ENCODE measurements at places on chromosomes 3 and 15.

- DNase-seq: no peak
These were observed 116.7 kb downstream of the CADPS start for GRCh38 chr3:62758296-62759066.

GRCh38 chr15:100638177-100638730 lies 35.9 kb downstream of the ASB7 start:
- DNase-seq: no peak

GRCh38 chr15:83889995-83890394 lies 236.1 kb downstream of the ADAMTSL3 start:
- no peak for DNase-seq

- no peak for DNase-seq
These were observed 85.9 kb downstream of the AGBL1 start for GRCh38 chr15:86165265-86166211.

DNA sequence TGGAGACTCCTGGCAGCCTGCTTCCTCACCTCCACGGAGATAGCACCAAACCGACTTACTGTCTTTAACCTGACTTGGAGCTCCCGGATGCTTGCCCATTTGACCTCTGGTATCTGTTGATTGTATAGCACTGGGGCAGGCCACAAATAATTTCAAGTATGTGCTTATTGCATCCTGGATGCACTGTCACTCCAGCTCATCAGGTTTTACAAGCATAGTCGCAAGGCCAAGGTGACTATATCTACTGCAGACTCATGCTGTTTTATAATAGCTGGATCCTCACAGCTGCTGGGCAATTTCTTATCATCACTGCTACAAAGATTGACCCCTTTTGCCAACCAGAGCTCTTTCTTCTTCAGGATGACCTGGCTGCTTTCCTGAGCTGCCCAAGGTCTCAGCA lies 45.6 kb downstream of the PEX5L start:
- DNase-seq: no peak

DNA sequence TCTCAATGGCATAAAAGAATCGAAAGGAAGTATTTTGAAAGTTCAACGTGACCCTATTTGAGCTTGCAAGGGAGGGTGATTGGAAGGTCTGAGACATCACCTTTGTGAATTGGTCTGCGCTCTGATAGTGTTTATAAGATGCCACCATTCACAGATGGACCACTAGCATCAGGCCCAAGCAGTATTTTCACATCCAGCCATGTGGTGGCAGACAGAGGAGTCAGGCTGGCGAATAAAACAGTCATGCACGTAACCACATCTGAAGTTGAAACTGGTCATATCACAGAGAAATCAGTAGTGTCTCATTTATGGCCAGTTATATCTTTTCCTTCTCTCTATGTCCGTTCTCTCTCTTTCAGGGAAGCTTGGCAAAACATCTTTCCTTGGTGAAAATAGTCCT lies 170.1 kb upstream of the ONECUT1 start:
- no peak for DNase-seq

DNA sequence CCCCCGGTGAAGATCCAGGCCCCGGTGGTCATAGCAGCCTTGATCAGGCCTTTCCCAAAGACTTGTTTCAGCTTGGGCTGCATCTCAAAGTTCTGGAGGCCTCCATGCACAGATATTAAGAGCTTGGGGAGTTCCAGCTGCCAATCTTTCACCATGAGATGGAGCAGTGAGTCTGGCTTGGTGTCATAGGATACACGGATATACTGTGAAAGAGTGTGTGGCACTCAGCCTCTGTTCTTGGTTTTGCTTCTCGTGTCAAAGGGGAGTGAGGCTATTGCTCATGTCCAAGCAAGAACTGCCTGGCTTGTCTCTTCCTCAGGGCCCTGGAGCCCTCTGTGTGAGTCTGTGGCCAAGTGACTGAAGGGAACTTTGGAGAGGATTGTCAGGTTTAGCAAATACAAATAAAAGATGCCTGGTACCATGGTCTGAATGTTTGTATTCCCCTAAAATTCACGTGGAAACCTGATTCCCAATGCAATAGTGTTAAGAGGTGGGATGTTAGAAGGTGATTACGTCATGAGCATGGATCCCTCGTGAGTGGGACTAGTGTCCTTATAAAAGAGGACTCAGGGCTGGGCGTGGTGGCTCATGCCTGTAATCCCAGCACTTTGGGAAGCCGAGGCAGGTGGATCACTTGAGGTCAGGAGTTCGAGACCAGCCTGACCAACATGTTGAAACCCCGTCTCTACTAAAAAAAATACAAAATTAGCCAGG lies 33.5 kb downstream of the TRPM1 start:
- DNase-seq: no peak

- no peak for DNase-seq
These were observed 156.3 kb downstream of the WNT5A start for GRCh38 chr3:55330756-55331155.

DNA sequence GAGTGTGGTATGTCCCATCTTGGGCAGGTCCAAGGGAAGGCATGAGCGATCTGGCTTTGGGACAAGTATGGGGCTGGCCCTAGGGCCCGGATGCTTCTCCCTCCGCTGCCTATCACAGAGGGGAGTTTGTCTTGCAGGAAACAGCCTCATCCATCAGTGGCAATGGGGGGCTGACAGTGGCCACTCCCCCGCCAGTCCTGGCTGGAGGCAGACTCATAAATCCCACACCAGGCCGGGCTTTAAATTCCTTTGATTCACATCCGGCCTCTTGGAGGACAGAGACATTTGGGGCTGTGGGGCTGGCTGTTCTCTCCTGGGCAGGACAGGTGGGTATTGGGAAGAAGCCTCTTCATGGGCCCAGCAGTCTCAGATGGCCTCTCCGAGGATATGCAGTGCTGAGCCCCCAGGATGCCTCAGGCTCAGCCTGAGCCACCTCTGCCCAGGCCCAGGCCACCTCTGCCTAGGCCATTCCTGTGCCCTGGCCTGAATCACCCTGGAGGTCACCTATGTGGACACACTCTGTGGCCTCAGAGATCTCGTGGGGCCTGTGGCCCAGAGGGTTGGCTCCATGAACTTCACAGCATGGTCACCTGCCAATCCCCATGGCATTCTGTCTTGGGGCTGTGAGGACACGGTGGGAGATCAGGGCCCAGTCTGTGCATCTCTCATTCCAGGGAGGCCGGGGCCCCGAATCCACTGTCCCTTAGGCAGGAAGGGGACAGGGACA lies 84.2 kb upstream of the GOLGA6L4 start:
- no peak for DNase-seq

- no peak for DNase-seq
These were observed 61.4 kb downstream of the GOLIM4 start for GRCh38 chr3:168034152-168034928.

- DNase-seq: no peak
These were observed 14.1 kb downstream of the PTPN23 start for GRCh38 chr3:47394881-47395280.

DNA sequence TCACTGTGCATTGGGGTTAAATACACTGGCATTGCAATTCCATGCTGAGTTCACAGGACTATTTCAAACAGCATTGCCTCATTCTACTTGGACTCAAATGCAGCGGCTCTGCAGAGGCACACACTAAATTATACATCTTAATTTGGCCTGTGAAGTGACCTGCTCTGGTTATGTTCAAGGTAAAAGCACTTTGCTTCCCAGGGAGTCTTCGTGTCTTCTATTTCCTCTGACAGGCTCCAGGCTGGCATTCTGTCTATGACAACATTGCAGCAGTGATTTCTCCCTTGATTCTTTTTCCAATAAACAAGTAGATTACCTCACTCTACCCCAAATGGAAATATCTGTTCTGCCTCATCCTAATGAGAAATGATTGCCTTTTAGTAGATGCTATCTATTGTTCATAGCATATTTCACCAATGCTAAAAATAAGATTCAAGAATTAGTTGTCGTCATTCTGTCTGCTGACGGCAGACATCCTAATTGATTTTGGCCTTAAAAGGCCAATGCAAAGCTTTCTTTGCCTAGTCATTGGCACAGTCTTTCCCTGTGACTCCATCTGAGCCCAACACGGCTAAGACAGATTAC lies 33.8 kb downstream of the FMN1 start:
- no peak for DNase-seq

DNA sequence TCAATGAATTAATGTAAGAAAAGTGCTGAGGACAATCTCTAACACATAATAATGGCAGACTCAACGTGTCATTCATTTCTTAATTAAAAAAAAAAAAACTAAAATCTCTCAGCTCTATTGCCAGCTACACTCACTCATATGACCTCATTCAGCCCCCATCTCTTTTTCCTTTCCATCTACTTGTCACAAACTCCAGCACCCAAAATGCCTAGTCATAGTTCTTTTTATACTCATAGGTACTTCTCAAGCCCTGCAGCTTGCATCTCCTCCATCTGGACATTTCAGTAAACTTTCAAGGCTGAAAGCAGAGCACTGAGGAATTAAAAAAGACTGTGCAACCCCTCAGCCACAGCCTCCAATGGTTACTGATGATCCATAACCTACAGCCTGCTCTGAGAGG lies 109.8 kb downstream of the PLCH1 start:
- DNase-seq: no peak

DNA sequence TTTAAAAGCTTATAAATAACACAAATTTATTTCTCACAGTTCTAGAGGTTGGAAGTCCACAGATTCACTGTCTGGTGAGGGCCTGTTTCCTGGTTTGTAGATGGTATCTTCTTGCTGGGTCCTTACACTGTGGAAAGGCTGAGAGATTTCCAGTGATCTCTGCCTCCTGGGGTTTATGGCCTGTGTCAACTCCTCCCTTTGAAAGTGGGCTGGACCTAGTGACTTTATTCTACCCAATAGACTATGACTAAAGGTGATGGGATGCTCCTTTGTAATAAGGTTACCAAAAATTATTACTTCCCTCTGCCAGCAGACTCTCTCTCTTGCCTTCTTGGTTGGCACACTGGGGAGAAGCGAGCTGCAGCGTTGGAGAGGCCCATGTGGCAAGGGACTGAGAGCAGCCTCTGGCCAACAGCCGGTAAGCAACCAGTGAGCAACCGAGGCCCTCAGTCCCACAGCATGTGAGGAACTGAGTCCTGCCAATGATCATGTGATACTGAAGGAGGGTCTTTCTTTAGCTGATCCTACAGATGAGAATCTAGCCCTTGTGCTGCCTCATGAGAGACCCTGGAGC lies 14.0 kb upstream of the COPG1 start:
- DNase-seq: no peak

- no peak for DNase-seq
These were observed 11.7 kb upstream of the ZNF280D start for GRCh38 chr15:56744701-56745683.

- no peak for DNase-seq
These were observed 1.5 kb downstream of the ETFA start for GRCh38 chr15:76309601-76310330.

DNA sequence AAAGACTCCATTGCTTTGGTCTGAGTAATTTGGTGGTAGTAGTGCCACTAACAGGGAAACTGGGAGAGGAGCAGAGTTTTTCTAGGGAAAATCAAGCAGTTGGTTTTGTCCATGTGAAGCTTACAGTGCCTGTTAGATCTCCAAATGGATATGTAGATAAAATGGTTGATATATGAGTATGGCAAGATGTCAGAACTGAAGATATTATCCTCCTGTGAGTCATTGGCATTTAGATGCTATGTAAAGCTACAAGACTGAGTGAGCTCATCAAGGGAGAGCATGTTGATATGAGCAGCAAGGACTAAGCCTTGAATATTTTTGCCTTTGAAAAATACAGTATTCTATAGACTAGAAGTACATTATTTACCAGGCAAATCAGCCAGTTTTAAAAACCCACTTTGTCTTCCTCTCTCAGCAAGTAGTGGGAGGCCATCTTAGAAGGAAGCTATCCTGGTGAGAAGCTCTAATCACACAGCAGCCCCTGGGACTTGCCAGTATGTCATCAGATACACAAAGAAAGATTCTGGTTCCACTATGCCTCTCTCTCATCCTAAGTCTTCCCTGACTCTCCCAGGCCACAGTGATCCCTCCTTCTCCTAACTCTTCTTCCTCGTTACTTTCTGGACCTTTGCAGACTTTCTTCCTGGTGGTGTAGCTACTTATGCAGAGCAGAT lies 77.4 kb upstream of the ANKRD28 start:
- no peak for DNase-seq

DNA sequence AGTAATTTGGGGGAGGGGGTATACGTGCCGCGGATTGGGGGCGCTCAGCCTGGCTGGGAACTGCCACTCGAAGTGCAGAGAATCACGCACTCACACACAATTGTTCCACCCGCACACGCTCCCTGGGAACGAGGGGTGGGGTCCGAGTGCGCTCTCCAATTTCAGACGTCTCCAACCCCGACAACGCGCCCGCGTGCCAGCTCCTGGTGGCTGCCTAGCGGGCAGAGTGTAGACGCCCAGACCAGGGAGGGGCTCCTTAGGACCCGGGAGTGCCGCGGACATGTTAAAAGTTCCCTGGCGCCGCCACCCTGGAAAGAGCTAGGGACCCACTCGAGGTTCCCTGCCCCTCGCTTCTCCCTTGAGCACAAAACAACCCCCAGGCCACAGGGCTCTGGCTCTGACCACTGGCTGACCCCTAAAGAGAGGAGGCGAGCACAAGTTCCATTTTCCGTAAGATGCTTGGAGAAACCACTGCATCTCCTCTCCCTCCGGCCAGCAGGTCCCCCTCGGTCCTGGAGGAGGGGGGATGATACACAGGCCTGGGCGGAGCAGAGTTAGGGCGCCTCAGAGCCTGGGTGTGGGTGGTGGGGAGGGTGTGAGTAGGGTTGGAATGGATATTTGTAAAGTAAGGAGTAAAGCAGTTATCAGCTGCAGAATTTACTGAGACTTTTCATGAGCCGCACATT lies 894 bp upstream of the ANKRD63 start:
- no peak for DNase-seq

- DNase-seq: no peak
These were observed 316.7 kb downstream of the LPP start for GRCh38 chr3:188470508-188471130.

DNA sequence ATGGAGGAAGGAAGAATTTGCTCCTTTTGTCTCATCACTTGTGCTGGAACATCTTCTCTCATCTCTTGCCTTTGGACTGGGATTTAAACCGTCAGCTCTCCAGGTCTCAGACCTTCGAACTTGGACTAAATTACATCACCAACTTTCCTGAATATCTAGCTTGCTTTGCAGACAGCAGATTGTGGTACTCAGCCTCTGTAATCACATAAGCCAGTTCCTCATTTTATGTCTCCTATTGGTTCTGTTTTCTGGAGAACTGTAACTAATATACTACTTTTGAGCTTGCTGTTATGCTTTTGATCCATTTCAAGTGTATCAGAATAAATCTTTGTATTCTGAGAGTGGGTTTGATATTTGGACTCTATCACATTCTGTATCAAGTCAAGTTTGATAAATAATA lies 164.3 kb upstream of the VEPH1 start:
- DNase-seq: no peak

GRCh38 chr15:91981821-91982800 lies 128.6 kb downstream of the SLCO3A1 start:
- no peak for DNase-seq

DNA sequence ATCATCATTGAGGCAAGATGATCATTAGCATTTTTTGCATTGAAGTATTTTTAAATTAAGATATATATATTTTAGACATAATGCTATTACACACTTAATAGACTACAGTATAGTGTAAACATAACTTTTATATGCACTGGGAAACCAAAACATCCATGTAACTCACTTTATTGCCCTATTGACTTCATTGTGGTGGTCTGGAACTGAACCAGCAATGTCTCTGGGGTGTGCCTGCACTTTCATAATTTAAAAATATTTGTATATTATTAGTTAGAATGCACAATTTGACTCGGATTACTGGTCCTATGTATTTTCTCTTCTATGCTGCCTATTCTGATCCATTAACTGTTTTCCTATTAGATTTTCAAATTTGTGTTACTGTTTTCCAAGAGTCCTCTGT lies 109.1 kb upstream of the SPATA12 start:
- no peak for DNase-seq

Data from NCI-H1092 (cell line).